ENCODE measurements at places on chromosomes 1 and 21.

DNA sequence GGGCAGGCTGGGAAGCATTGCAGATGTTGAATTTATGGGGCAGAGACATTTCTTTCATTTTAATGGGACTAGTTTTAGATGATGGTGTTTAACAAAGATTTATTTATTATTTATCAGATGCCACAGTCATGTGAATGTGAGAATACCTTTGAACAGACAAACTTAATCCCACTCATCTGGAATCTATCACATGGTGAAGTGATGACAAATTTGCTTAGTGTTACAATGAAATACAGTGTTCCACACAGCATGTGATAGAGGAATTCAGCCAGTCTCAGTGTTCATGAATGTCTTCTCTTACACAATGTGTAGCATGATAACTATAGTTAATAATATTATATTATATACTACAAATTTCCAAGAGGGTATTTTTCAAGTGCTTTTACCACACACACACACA, 1361.7 kb upstream of the B3GALT2 start:
- DNase-seq: no peak

DNA sequence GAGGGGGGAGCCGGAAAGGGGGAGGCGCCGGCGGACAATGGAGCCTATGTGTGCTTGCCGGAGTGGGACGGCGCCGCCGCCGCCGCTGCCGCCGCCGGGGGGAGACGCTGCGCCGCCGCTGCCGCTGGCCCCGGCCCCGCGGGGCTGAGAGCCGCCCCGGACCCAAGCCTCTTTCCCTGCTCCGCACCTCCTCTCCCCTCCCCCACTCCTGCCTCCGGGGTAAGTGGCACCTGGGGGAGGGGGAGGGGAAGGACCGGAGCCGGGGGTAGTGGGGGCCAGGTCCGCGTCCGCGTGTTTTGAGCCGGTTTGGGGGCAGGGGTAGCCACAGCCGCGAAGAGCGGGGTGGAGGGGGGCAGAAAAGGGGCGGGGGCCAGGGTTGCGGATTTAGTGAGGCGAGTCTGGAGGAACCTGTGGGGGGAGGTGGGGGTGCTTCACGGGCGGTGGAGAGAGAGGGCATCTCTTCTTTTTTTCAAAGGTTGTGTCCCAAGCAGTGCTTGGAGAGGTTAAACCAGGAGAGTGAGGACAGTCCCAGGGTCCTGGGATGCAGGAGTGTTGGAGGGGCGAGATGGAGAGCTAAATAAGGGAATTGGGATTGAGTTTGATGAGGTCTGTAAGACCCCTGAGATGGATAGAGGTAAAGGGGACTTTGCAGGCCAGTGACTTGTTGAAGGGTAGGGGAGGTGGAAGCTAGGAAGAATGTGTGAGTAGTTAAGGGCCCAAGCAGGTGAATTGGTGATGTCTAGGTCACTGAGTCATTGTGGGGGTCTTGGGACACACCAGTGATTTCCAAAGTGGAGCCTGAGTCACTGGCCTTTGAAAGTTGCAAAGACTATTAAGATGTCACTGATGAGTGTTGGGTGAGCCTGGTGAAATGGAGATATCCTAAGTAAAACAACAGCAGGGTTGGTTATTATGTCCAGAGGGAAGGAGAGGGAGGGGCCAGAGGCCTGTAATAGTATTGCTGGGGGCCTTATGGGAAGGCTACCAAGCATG, 59.1 kb downstream of the BCL9 start:
- peak; percentile 21 for DNase-seq

GRCh38 chr21:41615613-41616012, 107.7 kb upstream of the TMPRSS2 start:
- DNase-seq: no peak

- no peak for DNase-seq
Observed at GRCh38 chr1:223143537-223144248, 645 bp upstream of the TLR5 start.

DNA sequence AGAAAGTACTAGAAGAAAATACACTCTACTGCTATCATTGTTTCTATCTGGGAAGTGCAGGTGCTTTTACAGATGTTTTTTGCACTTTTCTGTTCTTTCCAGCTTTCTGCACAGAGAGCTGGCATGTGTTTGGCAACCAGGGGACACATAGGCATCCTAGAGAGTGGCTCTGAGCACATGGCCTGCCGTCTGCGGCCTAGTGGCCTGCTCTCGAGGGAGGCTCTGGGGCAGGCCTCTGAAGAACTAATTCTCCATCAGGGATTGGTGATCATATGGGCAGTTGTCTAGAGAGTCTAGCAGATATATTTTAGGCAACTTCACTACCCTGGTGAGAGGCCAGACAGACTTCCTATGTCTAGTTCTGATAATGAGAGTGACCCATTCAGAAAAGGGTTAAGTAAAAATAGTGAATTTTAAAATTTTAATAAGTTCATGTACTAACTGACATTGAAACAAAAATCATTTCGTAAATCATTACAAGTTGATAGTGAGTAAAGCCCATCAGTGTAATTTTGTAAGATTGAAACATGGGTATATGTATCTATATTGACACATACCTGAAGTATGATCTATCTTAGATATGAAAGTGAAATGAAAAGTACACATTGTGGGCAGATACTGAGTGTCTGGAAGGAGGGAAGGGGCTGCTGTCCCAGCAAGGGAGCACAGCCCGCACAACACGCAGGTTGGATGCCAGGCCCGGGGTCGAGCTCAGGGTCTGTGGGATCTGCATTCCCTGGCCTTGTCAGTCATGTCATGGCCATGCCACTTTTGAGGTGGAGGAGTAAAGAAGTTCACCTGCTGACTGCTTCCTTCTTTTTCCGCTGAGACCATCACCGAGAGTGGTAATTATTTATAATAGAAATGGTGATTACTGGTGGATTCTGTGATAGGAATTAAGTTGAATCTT, 79.8 kb downstream of the PCBP3 start:
- DNase-seq: no peak
